ENCODE measurements at places on chromosomes 11 and 22.

GRCh38 chr11:7514099-7514591 lies 346 bp downstream of the PPFIBP2 start:
- DNase-seq, result peak; percentile 32

DNA sequence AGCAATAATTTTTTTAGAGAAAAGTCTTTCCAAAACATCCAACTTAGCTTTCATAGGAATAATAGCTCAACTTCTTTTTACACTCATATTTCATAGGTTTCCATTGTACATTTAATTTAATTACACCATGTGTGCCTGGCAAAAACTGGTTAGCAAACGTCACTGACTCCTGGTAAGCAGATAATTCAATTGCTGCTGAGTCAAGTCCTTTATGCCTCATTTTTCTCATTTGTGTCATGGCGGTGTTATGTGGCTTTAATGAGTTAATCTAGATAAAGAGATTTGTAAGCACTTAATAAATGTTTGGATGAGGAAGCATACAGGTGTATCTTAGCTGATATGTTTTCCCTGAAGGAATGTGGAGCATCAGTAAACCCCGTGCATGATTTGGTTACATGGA lies 41.2 kb upstream of the PAK1 start:
- DNase-seq, result no peak

DNA sequence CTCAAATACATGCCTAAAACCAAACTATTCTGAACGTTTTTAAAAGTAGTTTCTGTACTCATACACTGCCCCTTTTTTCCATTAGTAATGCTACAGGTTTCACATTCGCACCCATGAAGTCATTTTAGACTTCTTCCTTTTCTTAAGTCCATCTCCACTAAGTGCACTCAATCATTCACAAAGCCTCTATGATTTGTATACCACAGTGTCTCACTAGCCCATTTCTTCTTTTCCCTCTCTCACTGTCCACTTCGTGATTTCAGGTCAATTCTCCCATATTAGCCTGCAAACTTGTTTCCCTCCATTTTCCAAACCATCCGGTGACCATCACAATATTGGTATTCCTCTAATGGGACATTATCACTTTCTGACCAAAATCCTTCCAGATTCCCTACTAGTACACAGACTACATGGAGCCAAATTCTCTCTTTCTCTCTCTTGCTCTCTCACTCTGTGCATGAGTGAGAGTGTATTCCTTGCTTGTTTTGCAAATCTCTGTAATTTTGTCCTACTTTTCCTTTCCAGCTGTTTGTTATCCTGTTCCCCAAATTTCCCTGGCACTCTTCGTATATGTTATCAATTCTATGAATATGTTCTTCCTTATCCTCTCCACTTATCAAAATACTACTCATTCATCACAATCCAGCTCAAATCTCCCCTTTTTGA lies 3.4 kb upstream of the ZC3H12C start:
- no peak for DNase-seq

- no peak for DNase-seq
Observed at GRCh38 chr11:47282462-47282861, 12.5 kb downstream of the MADD start.

- no peak for DNase-seq
Observed at GRCh38 chr11:69942333-69942820, 123.2 kb upstream of the FGF3 start.

All from stimulated activated CD4-positive, alpha-beta T cell treated with anti-CD3 and anti-CD28 coated beads, Interleukin-4, amount 100 ng/mL, for 1 hour (primary cell).